ENCODE measurements at places on chromosomes 7 and 10.

DNA sequence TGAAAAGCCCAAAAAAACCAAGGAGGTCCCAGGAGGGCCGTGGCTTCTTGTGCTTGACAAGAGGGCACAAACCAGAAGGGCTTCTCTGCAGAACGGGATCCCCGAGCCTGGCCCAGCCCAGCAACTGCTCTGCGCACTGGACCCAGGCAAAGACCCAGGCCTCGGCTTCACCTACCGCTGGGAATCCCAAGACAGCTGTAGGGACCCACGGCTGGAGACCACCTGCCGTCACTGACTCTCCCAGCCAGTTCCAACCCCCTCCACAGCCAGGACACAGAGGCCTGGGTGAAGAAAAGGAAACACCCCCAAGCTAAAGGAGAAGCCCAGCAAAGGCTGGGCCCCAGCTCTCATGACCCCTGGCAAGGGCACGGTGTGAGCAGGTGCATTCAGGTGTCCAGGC is 24.3 kb downstream of the PDGFA start:
- no peak for DNase-seq

GRCh38 chr7:111401516-111401915 is 160.8 kb downstream of the IMMP2L start:
- no peak for DNase-seq

- no peak for DNase-seq
These were observed 324.4 kb downstream of the KCNMA1 start for GRCh38 chr10:77313066-77313750.

GRCh38 chr7:155935005-155935557 is 122.8 kb upstream of the SHH start:
- no peak for DNase-seq

GRCh38 chr7:126662856-126663255 is 589.9 kb downstream of the GRM8 start:
- no peak for DNase-seq

- DNase-seq = peak; percentile 83
These were observed at the start of gene TRDMT1 for GRCh38 chr10:17200912-17201793. Gene TRDMT1, minus strand, starts transcription at chr10:17201672. Its CDS starts 38 bp downstream, at chr10:17201634.

- DNase-seq = no peak
These were observed 19.4 kb downstream of the ITGB1 start for GRCh38 chr10:32938554-32939061.

- DNase-seq = no peak
These were observed 42.2 kb upstream of the SEMA3E start for GRCh38 chr7:83691095-83691494.

DNA sequence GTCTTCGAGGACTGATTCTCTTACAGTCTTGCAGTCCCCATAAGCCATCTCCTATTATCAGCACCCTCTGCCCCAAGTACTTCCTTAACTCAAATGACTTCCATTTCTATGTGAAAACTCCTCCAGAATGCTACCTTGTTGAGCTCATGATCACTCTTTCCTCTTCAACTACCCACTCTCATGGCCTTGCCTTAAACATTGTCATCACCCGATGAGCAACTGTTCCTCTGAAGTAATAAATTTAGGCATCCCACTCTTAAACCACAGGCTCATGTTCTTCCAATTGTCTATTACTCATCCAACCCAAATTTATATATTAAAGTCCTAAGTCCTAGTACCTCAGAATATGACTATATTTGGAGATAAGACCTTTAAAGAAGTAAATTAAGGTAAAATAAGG is 152.9 kb downstream of the C1GALT1 start:
- no peak for DNase-seq

GRCh38 chr7:148535217-148535616 is 55.3 kb upstream of the C7orf33 start:
- peak; percentile 18 for DNase-seq

GRCh38 chr7:155234158-155234492 is 63.6 kb upstream of the INSIG1 start:
- peak; percentile 22 for DNase-seq

DNA sequence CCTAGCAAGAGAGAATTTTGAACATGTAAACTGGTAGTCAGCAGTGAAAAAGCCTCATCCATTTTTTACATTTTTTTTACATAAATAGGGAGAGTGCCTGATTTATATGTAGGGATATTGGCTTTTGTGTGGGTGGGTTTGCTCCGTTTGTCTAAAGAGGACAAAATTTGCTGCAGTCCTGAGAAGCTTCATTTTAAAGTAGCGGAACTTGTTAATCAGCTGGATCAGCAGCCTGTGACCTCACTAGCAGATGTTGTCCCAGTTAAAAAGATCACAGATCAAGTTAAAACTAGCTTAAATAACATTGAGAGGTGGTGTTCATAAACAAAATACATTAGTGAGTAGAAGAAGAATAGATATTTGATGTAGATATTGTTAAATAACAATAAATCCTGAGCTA is 2.6 kb downstream of the ATRNL1 start:
- no peak for DNase-seq

GRCh38 chr7:51236470-51237132 is 80.0 kb downstream of the COBL start:
- no peak for DNase-seq

- no peak for DNase-seq
These were observed 141.7 kb downstream of the SH3PXD2A start for GRCh38 chr10:103713676-103714075.

- no peak for DNase-seq
These were observed 1391.1 kb upstream of the LRRTM3 start for GRCh38 chr10:65534771-65535170.

- DNase-seq = no peak
These were observed 21.2 kb downstream of the PALD1 start for GRCh38 chr10:70499836-70500167.

- no peak for DNase-seq
These were observed 142.2 kb downstream of the TRIL start for GRCh38 chr7:28815928-28816373.

- no peak for DNase-seq
These were observed 83.3 kb upstream of the DNAJC1 start for GRCh38 chr10:22086730-22087401.

DNA sequence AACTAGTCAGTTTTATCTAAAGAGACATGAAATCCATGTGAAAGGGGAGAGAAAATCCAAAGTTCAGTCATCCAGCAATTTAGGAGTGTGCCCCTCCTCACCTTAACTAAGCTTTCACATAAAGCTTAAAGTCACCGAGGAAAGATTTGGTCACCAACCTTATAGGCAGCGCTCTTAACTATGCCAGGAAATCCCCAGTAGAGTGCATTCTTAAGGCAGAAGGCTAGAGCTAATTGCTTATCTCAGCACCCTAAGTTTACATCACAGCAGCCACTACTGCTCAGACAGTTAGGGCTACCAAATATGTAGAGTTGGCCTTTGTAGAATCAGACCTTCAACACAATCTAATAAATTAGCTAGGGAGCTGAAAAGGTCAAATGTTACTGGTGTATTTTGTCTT is 47.9 kb downstream of the MTPN start:
- no peak for DNase-seq

- no peak for DNase-seq
These were observed 103.7 kb downstream of the MKI67 start for GRCh38 chr10:128022261-128023196.

DNA sequence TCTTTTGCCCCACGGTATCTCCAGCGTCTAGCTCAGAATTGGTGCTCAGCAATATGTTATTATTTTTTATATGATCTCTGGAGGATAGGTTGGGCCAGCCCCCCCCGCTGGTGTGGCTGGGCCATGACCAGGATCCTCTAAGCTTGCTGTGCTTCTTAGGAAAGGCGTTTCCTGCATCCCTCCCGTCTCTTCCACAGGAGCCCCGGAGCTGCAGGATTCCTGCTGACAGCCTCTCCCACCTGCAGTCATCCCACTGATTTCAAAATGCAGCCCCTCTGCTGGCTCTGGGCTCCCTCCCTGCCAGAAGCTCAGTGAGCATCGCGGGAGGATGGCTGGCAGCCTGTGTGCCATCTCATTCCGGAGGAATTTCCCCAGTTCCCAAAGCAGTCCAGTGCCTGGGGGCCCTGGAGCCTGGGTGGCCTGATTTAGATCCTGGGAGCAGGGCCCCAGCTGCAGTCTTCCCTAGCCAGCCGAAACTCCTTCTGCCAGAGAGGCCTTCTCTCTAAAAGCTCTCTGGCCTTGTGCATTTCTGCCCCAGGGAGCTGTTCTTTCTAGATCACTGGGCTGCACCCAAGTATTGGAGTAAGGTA is 21.8 kb upstream of the GOLGA7B start:
- DNase-seq = no peak

- DNase-seq = peak; percentile 58
These were observed 1.2 kb downstream of the MARCHF5 start for GRCh38 chr10:92291921-92292845.

DNA sequence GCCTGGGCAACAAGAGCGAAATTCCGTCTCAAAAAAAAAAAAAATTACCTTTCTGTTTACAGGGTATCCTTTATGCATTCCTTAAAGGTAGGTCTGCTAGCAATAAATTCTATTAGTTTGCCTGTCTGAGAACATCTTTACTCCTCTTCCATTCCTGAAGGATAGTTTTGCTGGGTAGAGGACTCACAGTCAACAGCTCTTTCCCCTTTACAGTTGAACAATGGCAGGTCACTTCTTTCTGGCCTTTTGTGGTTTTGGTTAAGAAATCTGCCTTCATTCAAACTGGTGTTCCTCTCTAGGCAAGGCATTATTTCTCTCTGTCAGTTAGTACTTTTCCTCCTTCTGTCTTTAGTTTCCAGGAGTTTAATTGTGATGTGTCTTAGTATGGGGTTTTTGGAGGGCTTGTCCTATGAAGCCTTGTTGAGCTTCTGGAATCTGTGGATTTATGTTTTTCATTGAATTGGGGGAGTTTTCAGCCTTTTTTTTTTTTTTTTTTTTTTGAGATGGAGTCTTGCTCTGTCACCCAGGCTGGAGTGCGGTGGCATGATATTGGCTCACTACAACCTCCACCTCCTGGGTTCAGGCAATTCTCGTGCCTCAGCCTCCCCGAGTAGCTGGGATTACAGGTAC is 4.8 kb upstream of the DNAAF5 start:
- DNase-seq = no peak

DNA sequence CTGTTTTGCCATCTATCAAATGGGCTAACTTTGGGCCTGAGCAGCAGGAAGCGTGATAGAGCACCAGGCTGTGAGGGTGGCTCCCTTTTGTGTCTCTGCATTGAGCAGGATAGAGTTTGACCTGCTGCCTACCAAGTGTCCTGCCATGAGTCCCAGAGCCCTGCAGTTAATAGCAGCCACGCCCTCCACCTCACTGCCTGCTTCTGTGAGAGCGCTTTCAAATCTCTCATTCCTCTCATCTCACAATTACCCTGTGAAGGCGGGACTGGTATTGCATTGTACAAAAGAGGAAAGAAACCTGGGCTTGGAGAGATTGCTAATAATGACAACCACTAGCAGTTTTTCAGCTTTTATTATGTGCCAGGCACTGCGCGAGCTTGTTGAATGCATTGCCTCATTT is 39.9 kb downstream of the UNC5B start:
- DNase-seq = no peak

GRCh38 chr7:20559883-20560282 is 55.6 kb upstream of the ABCB5 start:
- DNase-seq = no peak

GRCh38 chr10:77248104-77248790 is 389.4 kb downstream of the KCNMA1 start:
- DNase-seq = no peak

- no peak for DNase-seq
These were observed 81.4 kb downstream of the ORC5 start for GRCh38 chr7:104126411-104126841.

GRCh38 chr10:128068398-128069285 is 57.6 kb downstream of the MKI67 start:
- DNase-seq = no peak

DNA sequence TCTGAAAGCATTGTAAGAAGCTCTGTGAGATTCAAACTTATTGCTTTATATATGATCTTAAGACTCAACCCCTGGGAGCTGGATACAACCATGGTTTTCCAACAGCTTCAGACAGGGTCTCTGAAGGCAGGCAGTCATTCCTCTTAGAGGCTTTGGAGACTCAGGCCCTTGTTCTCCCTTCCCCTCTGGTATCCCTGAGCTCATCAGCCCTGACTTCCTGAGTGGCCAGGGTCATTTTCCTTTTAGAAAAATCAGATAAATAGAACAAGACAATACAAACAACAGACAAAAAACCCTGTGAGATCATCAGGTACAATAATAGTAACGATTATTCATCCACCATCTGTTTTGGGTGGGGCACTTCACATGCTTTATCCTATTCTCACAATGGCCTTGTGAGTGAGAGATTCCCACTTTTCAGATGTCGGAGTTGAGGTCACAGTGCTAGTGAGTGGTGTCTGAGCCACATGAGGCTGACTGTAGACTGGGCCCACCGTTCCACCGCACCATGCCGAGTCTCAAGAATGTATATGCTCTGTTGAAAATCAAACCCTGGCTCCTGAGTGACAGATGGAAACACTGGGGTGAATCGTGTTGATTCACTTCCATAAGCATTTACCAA is 144.2 kb downstream of the CXCL12 start:
- DNase-seq = no peak

- no peak for DNase-seq
These were observed 26.9 kb downstream of the RAMP3 start for GRCh38 chr7:45184326-45185027.

DNA sequence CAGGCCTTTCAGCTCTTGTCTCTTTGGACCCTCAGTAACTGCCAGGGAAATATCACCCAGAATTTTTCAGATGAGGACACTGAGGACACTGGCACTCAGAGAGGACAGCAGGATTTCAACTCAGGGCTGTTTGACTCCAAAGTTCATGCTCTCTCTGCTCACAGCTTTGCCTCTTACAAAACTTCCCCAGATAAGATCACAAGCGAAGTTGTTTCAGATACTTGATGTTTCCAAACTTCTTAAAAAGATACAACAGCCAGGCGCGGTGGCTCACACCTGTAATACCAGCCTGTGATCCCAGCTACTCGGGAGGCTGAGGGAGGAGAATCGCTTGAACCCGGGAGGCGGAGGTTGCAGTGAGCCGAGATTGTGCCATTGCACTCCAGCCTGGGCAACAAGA is 32.4 kb upstream of the ZRANB1 start:
- no peak for DNase-seq

GRCh38 chr10:76085002-76085816 is 653.8 kb downstream of the LRMDA start:
- no peak for DNase-seq

DNA sequence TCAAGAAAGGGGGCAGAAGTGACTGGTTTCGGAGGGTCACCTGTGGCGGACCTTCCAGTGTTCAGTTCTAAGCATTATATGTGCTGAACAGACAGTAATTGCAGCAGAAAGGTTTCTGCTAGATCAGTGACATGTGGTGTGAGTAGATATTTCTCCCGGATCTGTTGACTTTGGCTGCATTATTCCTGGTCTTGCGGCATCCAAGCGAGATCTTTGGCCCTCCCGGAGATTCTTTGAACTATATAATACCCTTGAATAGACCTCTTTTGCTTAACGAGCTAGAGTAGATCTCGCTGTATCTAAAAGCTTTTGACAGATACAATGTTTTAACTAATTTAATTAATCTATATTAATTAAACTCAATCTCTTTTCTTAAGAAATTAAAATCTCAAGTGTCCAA is 99.8 kb downstream of the PTN start:
- DNase-seq = no peak

GRCh38 chr10:121640266-121640665 is 42.0 kb upstream of the FGFR2 start:
- DNase-seq = no peak

Data from CD4-positive, alpha-beta T cell treated with Interleukin-10 for 1 hour (primary cell).